Activated CD4-positive, alpha-beta T cell treated with anti-CD3 and anti-CD28 coated beads, Interleukin-2, amount 10 ng/mL, durations not matched to agents 7 days and 5 days (primary cell): ENCODE measurements at places on chromosomes 2 and 18.

DNA sequence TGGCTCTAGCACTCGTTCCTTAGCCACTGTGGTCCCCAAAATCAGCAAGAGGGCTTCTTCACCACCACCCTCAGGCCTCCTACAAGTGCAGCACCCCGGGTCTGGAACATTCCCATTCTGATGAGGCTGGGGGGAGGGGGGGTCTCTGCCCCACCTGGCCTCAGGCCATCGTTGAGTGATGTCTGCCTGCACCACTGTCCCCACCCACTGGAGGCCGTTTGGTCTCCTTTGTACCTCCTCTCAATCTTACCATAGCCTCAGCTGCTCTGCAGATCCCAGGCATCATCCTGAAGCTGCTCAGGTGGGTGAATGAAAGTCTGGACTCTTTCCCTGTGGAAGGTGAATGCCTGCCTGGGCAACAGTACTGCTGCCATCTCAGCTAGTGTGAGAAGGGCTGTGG is 42.3 kb downstream of the WDR75 start:
- no peaks in the 10 kb centered on the region for H3K4me1 ChIP-seq
- H3K4me3 ChIP-seq = no peak overlapping the region
- H3K27me3 ChIP-seq = peaks cover 2% of the 10 kb centered on the region
- no peak overlapping the region for H3K27ac ChIP-seq
- DNase-seq = no peak

- no peaks in the 10 kb centered on the region for H3K27me3 ChIP-seq
- H3K36me3 ChIP-seq = peaks cover 31% of the 10 kb centered on the region
- DNase-seq = no peak
- no peak overlapping the region for H3K27ac ChIP-seq
Measured at GRCh38 chr18:62500966-62501591, 21.7 kb upstream of the ZCCHC2 start.

GRCh38 chr18:8356001-8356400 is 253.2 kb upstream of the RAB12 start:
- H3K27me3 ChIP-seq = no peaks in the 10 kb centered on the region
- no peak overlapping the region for H3K27ac ChIP-seq
- no peaks in the 10 kb centered on the region for H3K36me3 ChIP-seq
- no peaks in the 10 kb centered on the region for H3K4me1 ChIP-seq

- no peak overlapping the region for H3K27ac ChIP-seq
- H3K27me3 ChIP-seq = peaks cover 11% of the 10 kb centered on the region
- H3K36me3 ChIP-seq = no peaks in the 10 kb centered on the region
- no peak for DNase-seq
- H3K4me1 ChIP-seq = no peaks in the 10 kb centered on the region
Measured at GRCh38 chr2:120758181-120759144, 22.8 kb downstream of the GLI2 start.

GRCh38 chr2:52127527-52127926 is 1095.6 kb upstream of the NRXN1 start:
- H3K27me3 ChIP-seq = no peaks in the 10 kb centered on the region
- H3K36me3 ChIP-seq = no peaks in the 10 kb centered on the region
- H3K4me1 ChIP-seq = no peaks in the 10 kb centered on the region
- no peak for DNase-seq
- no peak overlapping the region for H3K27ac ChIP-seq
- H3K4me3 ChIP-seq = no peak overlapping the region
